Fibroblast of skin of scalp (primary cell): ENCODE measurements at places on chromosomes 2 and 18.

DNA sequence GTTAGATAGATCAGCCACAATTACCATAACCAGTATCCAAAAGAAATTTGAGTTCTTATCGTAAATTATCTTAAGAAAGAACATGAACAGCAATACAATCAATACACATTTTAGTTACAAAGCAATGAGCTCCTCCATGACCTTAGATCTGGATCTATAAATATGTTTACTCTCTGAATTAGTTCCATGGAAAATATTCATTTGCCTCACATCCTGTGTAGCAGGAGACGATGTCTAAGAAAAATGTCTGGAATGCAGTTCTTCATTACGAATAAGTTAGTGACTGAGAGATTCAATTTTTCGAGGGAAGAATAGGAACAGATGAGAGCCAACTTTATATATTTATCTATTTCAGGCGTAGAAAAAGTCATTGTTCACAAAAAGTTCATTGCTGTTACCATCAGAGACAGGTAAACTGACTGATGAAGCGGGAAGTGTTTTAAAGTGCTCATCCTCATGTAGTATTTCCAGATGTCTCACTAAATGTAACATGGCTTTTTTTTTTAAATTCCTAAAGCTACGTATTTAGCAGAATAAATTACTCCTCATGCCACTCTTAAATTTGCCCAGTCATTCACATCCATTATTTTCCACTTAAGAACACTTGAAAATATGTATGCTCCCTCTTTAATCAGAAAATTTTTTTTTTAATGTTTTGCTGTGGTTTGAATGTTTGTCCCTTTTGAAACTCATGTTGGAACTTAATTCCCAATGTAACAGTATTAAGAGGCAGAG, 106.5 kb upstream of the SCN1A start:
- peak; percentile 79 for DNase-seq

DNA sequence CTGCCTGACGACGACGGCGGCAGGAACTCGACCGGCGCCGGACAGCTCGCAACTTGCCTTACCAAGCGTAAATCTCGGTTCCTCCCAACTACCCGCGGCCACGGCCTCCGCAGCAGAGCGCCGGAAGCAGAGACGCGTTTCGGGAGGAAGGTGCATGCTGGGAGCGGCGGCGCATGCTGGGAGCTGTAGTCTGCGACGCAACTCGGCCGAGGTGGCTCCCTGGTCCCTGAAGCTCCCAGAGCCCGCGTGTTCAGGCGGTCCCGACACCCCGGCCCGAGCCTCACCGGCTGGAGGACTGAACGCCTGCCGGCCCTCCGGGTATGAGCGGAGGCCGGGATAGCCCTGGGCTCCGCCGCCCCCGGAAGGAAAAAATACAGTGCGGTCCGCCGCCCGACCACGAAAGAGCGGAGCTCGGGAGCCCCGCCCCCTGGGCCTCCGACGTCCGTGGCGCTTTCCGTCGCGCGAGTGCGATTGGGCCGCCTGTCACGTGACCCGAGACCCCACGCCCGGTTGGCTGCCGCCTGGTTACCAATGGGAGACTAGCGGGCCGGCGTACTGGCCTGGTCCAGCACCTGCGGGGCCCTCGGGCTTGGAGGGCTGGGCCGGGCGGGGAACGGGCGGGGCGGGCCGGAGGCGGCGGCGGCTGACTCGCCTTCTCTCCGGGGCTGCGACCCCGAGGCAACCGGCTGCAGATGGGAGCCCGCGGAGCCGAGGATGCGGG, at the start of gene CAPN10:
Gene CAPN10 (plus strand): TSS at position 537 of the 721 bp plus-strand sequence. CDS start 178 bp downstream, at position 715.
- peak; percentile 94 for DNase-seq

GRCh38 chr2:49621016-49621415, 466.7 kb upstream of the FSHR start:
- no peak for DNase-seq

DNA sequence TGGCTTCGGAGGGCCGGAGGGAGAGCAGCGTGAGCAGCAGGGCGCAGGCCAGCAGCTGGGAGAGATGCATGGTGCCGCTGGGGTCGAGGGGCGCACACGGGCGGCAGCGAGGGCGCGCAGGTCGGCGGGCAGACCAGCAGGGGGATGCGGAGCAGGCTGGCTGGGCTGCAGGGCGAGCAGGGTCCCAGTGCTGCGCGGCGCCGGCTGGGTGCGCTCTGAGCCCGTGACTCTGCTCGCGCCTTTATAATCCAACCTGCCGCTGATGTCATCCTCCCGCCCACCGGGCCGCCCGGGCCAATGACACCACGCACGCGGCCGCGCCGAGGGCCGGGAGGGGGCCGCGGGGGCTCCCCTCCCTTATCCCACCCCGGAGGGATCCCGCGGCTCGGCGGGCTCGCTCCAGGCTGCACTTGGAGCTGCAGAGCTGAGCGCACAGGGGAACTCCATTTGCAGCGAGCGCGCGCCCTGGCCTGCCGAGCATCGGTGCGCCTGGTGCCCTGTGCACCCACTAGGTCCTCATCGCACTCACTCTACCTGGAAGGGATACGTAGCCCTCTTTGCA, at the start of gene NPPC:
Gene NPPC (minus strand): TSS at position 217 of the 562 bp plus-strand sequence. CDS start 147 bp downstream, at position 70.
- peak; percentile 40 for DNase-seq

DNA sequence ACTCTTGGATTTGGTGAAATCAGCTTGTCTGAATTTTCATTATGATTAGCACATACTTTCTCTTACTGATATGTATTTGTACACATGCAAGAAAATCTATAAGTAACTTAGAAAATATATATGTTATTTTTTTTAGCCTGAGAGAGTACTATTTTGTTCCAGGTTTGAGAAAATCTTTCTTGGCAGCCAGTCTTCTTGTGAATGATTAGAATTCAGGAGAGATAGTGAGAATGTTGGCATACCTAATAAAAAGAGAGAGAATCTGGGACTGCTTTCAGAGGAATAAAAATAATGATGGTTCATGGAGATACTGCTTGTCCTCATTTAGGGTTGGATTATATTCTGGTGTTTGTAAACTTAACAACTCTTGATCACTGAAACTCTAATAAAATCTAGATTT, 44.4 kb upstream of the RIT2 start:
- DNase-seq: no peak

DNA sequence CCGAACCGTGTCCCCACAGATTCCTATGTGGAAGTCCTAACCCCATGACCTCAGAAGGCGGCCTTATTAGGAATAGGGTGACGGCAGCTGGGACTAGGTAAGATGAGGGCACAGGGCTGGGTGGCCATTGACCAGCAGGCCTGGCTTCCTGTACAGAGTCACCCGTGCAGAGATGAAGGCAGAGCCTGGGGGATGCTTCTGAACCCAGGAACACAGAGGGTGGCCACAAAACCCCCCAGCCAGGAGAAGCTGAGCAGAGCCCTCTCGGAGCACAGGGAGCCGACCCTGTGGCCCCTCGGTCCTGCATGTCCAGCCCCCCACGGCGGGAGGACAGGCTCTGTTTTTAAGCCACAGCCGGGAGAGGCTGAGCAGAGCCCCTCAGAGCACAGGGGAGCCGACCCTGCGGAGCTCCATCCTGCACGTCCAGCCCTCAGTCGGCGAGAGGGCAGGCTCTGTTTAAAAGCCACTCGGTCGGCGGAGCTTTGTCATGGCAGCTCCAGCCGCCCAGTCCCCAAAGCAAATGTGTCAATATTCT, 2.7 kb downstream of the PDCD1 start:
- DNase-seq: no peak

- DNase-seq: no peak
Measured at GRCh38 chr2:129347486-129348217, 631.8 kb upstream of the RAB6C start.

GRCh38 chr2:8488001-8488738, 193.7 kb upstream of the ID2 start:
- peak; percentile 11 for DNase-seq

- DNase-seq: no peak
Measured at GRCh38 chr2:143696651-143697050, 567.4 kb downstream of the ARHGAP15 start.

DNA sequence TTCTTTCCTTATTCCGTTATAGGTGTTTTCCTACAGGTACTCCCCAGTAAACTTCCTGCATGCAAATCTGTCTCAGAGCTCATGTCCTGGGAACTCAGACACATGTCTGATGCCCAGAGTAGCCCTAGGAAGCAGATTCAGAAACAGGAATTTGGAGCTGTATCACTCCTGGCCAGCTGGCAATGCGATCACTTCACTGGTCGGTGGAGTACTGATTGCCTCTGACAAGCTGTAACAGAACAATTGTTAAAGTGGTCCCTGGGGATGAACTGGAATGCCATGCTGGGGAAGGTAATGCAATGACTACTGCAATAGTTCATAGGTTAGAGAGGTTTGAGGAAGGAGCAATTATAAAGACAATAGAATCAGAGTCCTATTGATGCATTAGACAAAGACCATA, 131.6 kb upstream of the DOCK10 start:
- DNase-seq: no peak

- peak; percentile 32 for DNase-seq
Measured at GRCh38 chr18:55487997-55488396, 100.0 kb downstream of the TCF4 start.

- no peak for DNase-seq
Measured at GRCh38 chr2:38791744-38792143, 13.7 kb downstream of the GEMIN6 start.

DNA sequence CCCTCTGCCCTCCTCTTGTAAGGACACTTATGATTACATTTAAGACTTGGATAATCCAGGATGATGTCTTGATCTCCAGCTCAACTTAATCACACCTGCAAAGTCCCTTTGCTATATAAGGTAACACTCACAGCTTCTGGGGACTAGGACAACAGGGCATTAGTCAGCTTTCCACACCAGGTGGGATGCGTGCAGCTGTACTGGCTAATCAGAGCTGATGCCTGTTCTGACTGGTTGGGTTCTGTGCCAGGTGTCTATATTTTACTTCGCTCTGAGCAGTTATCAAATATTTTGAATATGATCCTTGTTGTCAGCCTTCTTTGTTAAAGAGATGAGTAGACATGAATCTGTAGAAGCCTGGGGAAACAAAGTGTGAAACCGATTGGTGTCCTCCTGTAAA, 115.5 kb upstream of the ATP8B1 start:
- DNase-seq: no peak

- no peak for DNase-seq
Measured at GRCh38 chr2:32067549-32067948, 4.2 kb downstream of the SPAST start.

DNA sequence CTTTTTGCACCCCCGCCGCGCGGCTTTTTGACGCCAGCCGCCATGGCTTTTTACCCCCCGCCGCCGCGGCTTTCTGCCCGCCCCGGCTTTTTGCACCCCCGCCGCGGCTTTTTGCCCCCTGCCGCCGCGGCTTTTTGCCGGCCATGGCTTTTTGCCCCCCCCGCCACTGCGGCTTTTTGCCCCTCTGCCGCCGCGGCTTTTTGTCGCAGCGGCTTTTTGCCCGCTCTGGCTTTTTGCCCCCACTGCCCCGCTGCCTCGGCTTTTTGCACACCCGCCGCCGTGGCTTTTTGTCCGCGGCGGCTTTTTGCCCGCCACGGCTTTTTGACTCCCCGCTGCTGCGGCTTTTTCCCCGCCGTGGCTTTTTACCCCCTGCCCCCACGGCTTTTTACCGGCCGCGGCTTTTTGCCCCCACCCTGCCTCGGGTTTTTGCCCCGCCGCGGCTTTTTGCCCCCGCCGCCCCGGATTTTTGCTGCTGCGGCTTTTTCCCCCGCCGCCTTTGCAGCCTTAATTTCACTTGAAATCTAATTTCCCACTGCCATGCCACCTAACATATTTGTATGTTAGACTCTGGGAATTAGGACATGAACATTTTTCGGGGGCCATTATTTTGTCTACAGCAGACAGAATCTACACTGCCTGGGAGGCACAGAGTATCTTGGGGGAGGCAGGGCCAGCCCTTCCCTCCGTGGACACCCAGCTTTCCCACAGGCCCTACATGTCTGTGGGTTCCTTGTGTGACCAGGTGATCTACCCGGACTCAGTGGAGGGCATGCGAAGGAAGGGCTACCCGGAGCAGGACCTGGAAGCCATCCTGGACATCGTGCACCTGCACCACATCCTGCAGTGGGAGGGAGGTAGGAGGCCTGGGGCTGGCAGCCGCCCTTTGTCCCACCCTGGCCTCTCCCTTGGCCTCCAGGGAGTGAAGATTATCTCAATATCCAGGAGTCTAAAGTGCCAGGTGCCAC, 3031.0 kb upstream of the TEKT4 start:
- DNase-seq: no peak

DNA sequence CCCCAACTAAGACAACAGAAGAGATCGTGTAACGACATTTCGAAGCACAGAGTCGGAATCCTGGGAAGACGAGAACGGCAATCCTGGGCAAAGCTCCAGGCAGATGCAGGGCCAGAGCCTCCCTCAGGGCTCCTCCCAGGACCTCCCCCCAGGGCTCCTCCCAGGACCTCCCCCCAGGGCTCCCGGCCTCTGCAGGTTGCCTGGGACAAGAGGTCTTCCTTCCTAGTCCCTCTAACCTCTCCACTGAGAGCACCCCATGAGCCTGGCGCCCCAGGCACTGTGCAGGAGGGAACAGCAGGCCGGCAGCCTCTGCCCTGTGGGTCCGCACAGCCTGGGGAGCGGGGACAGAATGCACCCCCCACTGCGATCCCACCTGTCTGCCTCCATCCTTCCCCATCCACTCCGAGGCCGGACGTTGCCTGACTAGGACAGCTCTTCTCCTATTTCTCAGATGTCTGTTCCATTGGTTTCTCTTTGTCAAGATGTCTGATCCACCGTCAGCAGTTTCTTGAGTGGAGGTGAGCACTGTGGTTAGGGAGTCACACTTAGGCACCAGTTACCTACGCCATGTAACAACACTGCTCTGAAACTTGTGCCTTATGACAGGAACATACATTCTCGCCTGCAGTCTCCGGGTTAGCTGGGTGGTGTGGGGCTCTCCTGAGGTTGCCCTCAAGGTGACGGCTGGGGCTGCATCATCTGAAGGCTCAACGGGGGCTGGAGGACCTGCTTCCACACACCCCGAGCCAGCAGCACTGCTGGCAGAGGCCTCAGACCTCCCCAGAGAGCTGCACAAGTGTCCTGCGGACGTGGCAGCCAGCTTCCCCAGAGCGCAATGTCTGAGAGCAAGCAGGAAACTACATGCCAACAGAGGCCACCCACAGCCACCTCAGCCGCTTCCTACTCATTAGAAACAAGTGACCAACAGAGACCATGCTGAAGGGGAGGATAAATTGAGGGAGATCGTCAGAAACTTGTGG, 28.9 kb downstream of the ADI1 start:
- no peak for DNase-seq

DNA sequence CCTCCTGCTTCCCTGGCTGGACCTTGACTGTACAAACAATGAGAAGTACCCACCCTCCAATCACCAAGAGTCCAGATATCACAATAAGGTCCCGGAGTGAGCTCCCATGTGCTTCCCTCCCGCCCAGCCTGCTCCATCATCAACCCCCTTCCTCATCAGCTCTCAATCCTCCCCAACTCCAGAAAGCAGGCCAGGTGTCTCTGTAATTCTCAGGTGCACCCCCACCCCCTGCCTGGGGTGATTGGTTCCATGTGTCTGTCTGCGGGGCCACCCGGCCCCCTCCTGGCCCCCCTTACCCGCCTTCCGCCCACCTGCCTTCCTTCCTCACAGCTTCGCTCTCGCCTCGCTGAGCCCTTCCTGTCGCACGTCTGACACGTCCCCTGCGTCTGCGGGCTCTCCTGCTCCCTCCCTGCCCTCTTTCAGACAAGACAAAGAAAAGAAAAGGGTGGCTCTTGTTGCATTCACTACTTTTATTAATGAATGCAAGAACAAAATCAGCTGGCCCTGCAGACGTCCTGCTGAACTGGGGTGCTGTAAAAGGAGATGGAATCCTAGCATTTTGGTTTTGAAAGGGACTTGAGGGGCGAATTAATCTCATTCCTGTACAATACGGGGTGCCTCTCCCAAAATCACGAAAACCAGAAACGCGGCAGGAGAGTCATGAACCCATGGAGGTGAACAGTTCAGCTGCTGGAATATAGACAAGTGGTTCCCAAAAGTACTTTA, 26.5 kb upstream of the IGFBP2 start:
- peak; percentile 69 for DNase-seq
